ENCODE measurements at places on chromosomes 7 and 10. TPM values are rescaled to one million over a fixed set of nuclear protein-coding genes. Genes with fewer than 3 reads are reported as not detected.

- no peaks in the 10 kb centered on the region for H3K27me3 ChIP-seq
- no peaks in the 10 kb centered on the region for H3K36me3 ChIP-seq
- DNase-seq: peak; percentile 37
- no peaks in the 10 kb centered on the region for H3K4me1 ChIP-seq
- peak overlapping the region; percentile 68 for H3K4me3 ChIP-seq
Observed at GRCh38 chr10:21496343-21497176, 28.9 kb downstream of the SKIDA1 start.

- H3K27me3 ChIP-seq: no peaks in the 10 kb centered on the region
- DNase-seq: no peak
- H3K27ac ChIP-seq: no peak overlapping the region
- H3K4me1 ChIP-seq: no peaks in the 10 kb centered on the region
Observed at GRCh38 chr7:32191305-32191704, 121.1 kb upstream of the PDE1C start.

GRCh38 chr7:28768577-28769147, 189.5 kb downstream of the TRIL start:
- no peaks in the 10 kb centered on the region for H3K27me3 ChIP-seq
- no peak overlapping the region for H3K4me3 ChIP-seq
- no peaks in the 10 kb centered on the region for H3K36me3 ChIP-seq
- no peaks in the 10 kb centered on the region for H3K4me1 ChIP-seq
- no peak for DNase-seq

GRCh38 chr10:97274828-97275227, 17.6 kb downstream of the ARHGAP19 start:
- no peaks in the 10 kb centered on the region for H3K36me3 ChIP-seq
- no peak for DNase-seq
- H3K27ac ChIP-seq: no peak overlapping the region
- H3K4me3 ChIP-seq: no peak overlapping the region
- H3K4me1 ChIP-seq: no peaks in the 10 kb centered on the region

- no peaks in the 10 kb centered on the region for H3K27me3 ChIP-seq
- H3K4me1 ChIP-seq: no peaks in the 10 kb centered on the region
- H3K36me3 ChIP-seq: no peaks in the 10 kb centered on the region
Observed at GRCh38 chr7:141166926-141167325, 93.1 kb downstream of the TMEM178B start.

DNA sequence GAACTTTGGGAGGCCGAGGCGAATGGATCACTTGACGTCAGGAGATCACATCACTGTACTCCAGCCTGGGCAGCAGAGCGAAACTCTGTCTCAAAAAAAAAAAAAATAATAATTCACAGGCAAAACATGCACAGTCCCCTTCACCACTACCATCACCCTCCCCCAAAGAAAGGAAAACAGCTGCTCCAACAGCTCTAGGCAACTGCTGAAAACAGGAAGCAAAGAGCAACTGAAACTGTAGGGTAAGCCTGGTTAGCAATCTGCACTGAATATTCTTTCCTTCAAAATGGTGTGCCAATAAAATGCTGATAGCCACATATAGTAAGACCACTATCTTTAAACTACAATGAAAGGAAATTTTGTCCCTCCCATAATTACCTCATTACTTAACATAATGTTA, 11.8 kb downstream of the NT5C2 start:
- H3K36me3 ChIP-seq: no peaks in the 10 kb centered on the region
- H3K27ac ChIP-seq: no peak overlapping the region
- H3K4me1 ChIP-seq: no peaks in the 10 kb centered on the region
- DNase-seq: no peak

INHBA gene
- total RNA-seq: 18.4 TPM

UNC5B gene
- 26.6 TPM for total RNA-seq

FGFR2 gene
- 64.8 TPM for total RNA-seq

ABCC2 gene
- 1.4 TPM for total RNA-seq

All from uterus (tissue), 4 donors.